HCT116 (cell line): ENCODE measurements at places on chromosomes 6 and 20. TPM values are rescaled to one million over a fixed set of nuclear protein-coding genes. Genes with fewer than 3 reads are reported as not detected.

DNA sequence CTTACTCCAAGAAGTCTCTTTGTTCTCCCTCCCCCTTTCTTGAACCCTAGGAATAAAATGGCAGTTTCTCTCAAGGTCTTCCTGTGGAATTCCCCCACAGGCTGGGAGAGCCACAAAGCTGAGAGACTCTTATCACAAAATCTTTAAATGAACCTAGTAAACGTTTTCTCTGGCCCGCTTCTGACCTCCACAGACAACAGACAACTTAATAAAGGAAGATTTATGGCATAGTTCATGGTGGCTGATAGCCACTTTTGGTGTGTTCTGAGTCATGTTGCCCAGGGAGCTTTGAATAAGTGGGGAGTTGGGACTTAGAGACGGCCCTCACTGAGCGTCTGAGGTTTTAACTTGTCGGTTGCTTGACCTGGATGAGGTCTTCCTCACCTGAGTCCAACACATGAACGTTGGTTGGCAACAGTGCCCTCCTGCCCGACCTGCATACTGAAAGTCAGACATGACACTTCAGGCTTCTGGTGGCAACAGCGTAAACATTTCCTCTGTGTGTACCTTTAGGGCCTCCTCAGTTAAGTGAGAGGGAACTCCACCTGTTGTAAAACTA lies 124.1 kb downstream of the FOXO3 start:
- DNase-seq: no peak
- no peaks in the 10 kb centered on the region for H3K27me3 ChIP-seq
- no peaks in the 10 kb centered on the region for H3K36me3 ChIP-seq
- H3K27ac ChIP-seq: no peak overlapping the region

DNA sequence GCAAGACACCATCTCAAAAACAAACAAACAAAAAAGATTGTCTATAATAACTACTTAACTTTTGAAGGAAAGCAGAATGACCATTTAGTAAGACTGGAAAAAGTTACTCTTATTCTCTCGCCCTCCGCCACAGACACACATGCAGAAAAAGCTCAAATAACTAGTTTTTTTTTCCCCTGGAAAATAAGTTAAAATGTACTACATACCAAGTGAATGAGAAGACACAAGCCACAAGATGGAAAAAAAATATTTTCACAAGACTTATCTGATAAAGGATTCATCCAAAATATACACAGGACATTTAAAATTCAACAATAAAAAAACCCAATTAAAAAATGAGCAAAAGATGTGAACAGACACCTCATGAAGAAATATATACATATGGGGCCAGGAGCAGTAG lies 31.9 kb downstream of the NUDT3 start:
- DNase-seq: no peak
- no peaks in the 10 kb centered on the region for H3K36me3 ChIP-seq
- H3K4me3 ChIP-seq: no peak overlapping the region
- H3K4me1 ChIP-seq: peaks cover 15% of the 10 kb centered on the region
- no peak overlapping the region for H3K27ac ChIP-seq

GRCh38 chr6:44100088-44100550 lies 27.1 kb downstream of the MRPL14 start:
- DNase-seq: no peak
- peaks cover 10% of the 10 kb centered on the region; the same call in 1 of the 2 replicates for H3K36me3 ChIP-seq
- H3K4me3 ChIP-seq: no peak overlapping the region
- H3K27me3 ChIP-seq: no peaks in the 10 kb centered on the region
- H3K4me1 ChIP-seq: no peaks in the 10 kb centered on the region; the same call in 1 of the 2 replicates

DNA sequence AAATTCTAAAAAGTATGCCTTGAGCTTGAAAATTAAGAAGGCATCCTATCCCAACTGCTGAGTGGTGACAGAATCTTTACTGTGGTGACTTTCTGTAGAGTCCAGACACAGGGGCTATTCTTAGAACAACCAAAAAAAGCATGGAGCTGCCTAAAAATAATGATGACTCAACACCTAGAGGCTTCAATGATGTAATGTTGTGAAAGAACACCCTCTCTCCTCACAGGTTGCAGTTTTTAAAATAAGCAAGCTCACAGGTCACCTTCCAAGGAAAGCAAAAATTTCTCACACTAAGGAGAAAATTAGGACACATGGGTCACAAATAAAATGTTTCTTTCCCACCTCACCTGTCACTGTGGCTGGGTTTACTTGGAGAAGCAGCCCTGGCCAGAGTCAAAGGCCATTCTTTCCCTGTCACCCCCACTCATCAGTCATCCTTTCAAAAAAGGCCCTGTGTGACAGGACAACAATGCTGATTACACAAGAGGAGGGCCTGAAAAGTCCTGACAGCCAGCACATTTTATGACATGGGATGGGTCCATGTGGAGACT lies 53.5 kb downstream of the RCAN2 start:
- H3K27me3 ChIP-seq: no peaks in the 10 kb centered on the region
- DNase-seq: no peak
- H3K27ac ChIP-seq: no peak overlapping the region

DNA sequence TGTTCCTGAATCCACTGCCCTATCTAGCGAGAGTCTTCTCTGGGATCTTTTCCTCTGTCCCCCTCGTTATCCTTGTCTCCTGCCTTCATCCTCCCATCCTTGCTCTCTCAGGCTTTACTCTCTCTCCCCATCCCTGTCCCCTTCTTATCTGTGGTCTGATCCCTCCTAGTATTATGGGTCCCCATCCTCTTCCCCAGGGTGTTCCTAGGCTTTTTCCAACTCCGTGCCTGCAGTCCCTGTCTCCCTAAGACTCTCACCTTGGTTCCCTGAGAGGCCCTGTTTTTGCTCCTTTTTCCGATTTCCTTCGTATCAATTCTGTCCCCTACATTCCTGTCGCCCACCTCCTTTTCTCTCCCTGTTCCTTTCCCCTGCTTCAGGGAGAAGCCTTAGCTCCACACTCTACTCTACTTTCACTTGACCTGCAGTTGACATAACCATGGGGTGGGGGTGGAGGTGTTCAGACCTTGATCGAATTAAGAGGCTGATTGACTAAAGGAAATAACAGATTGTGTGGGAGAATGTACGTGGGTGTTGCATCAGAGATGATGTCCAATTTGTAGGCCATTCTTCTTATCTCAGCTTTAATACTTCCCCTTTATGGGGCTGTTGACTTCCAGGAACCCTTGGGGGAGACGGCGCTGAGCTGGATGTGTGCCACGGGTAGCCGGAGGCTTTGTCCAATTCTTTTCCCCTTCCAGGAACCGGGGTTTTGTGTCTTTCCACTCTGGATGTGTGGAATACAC lies 905 bp downstream of the PPARD start:
- H3K4me1 ChIP-seq: peaks cover 27% of the 10 kb centered on the region
- no peak for DNase-seq
- peaks cover 17% of the 10 kb centered on the region; the same call in 1 of the 2 replicates for H3K36me3 ChIP-seq
- peak overlapping the region; percentile 55; the same call in 1 of the 2 replicates for H3K27ac ChIP-seq

GRCh38 chr6:4655196-4656025 lies 120.8 kb upstream of the CDYL start:
- H3K36me3 ChIP-seq: no peaks in the 10 kb centered on the region
- H3K27me3 ChIP-seq: no peaks in the 10 kb centered on the region
- H3K4me1 ChIP-seq: no peaks in the 10 kb centered on the region
- no peak overlapping the region for H3K27ac ChIP-seq
- H3K4me3 ChIP-seq: no peak overlapping the region

GRCh38 chr6:6178795-6179194 lies 141.7 kb downstream of the F13A1 start:
- H3K4me1 ChIP-seq: no peaks in the 10 kb centered on the region
- H3K27ac ChIP-seq: no peak overlapping the region
- no peaks in the 10 kb centered on the region for H3K36me3 ChIP-seq
- H3K4me3 ChIP-seq: no peak overlapping the region

- no peaks in the 10 kb centered on the region for H3K4me1 ChIP-seq
- H3K4me3 ChIP-seq: no peak overlapping the region
- H3K27ac ChIP-seq: no peak overlapping the region
- no peaks in the 10 kb centered on the region for H3K36me3 ChIP-seq
- DNase-seq: no peak
- no peaks in the 10 kb centered on the region for H3K27me3 ChIP-seq
Observed at GRCh38 chr6:299104-299980, 7.1 kb downstream of the DUSP22 start.

GRCh38 chr6:46293641-46294316 lies 123.0 kb upstream of the ENPP5 start:
- H3K27ac ChIP-seq: no peak overlapping the region
- no peak overlapping the region for H3K4me3 ChIP-seq
- no peaks in the 10 kb centered on the region for H3K4me1 ChIP-seq
- DNase-seq: no peak

DNA sequence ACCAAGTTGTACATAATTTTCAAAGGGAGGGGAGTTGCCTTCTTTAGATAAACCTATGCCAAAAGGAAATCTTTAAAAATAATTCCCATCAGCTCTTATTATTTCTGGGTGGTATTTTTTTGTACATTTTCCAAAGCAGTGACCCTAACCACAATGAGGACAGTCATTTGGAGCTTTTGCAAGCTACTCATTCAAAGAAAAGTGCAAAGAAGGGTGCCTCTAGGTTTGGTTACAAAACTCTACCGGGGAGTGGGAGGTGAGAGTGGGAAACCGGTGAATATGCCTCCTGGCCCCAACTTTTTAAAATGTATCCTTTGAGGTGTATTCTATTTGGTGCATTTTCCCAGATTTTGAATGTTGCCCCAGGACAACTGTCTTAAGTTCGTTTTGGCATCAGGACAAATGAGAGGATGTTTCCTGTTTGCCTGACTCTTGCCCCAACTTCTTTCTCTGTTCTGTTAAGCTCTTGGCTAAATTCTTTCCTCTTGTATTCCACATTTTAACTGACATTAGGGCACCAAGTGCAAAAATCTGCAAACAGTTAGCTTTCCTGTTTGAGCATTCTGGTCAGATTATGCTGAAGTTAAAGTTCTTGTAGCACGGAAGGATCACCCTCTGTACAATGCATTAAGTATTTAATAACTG lies 78.9 kb downstream of the SLX4IP start:
- H3K27ac ChIP-seq: no peak overlapping the region
- H3K27me3 ChIP-seq: no peaks in the 10 kb centered on the region
- no peak overlapping the region for H3K4me3 ChIP-seq
- H3K36me3 ChIP-seq: no peaks in the 10 kb centered on the region

DNA sequence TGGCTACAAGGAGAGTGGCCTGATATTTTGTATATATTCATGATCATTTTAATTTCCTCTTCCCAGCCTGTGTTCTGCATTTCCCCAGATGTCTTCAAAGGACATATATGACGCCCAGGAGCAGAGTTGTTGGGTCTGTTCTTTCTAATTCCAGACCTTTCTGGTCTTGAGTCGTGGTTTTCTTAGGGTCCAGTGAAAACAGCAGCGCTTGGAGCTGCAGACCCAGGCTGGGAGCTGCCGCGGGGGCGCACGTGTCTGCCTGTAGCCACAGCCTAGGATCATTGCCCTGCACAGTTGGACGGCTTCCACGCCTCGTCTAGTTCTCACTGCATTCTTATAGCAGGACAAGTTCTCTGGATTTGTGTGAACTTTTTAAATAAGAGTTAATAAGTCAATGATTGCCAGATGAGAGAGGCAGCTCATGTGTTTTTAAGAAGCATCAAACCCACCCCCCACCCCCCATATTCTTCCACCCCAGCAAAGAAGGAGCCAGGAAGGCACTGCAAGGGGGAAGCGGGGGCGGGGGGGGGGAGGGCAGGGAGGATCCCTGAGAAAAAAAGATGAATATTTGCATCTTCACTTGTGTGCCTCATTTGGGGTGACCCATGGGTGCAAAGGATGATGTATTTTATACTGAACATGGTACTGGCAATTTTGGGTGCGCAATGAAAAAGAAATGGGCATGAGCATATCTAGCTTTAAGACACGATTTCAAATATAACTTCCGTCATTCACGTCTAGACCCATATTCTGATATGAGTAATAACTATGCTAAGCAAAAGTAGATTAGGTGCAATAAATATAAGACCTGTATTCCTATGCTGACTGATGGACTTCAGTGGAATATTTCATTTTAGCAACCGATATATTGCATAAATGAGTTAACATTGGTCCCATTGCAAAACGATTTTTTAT lies 160.0 kb downstream of the TBXT start:
- H3K27ac ChIP-seq: no peak overlapping the region
- no peaks in the 10 kb centered on the region for H3K36me3 ChIP-seq
- no peaks in the 10 kb centered on the region for H3K27me3 ChIP-seq
- H3K4me3 ChIP-seq: no peak overlapping the region
- no peak for DNase-seq

DNA sequence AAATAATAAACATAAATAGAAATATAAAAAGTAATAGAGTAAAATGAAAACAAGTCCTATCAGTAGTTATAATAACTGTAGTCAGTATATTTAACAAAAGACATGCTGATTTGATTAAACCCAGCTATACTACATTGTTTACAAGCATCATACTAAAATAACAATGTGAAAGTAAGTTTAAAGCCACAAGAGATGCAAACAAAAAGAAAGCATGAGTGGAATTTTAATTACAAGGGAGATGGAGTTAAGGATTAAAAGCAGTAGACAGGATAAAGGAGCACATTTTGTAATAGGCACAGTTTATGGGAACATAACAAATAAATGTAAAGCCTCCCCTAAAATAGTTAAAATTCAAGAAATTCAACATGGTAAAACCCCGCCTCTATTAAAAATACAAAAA lies 41.5 kb downstream of the SENP6 start:
- H3K4me3 ChIP-seq: no peak overlapping the region
- H3K36me3 ChIP-seq: peaks cover 17% of the 10 kb centered on the region; the same call in 1 of the 2 replicates
- H3K27me3 ChIP-seq: no peaks in the 10 kb centered on the region
- H3K4me1 ChIP-seq: no peaks in the 10 kb centered on the region

DNA sequence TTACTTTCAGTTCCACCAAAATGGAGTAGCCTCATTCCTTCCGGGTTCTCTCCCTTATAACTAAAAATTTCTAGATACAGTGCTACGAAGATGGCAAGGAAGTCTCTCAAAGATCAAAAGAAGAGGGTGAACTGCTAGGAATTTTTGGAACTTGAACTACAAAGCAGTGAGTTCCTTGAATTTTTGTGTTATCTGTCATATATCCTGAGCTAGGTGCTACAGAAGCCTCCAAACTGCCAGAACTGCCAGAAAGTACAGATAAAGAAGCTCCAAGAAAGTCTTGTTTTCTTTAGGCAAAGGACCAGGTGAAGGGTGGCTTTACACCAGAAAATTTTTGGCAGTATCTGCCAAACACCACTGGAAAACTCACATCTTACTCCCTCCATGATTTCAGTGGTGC lies 218.8 kb upstream of the FLRT3 start:
- no peaks in the 10 kb centered on the region for H3K27me3 ChIP-seq
- no peak for DNase-seq
- no peaks in the 10 kb centered on the region for H3K36me3 ChIP-seq
- H3K4me3 ChIP-seq: no peak overlapping the region
- no peak overlapping the region for H3K27ac ChIP-seq
- H3K4me1 ChIP-seq: no peaks in the 10 kb centered on the region

- H3K4me1 ChIP-seq: no peaks in the 10 kb centered on the region
- no peaks in the 10 kb centered on the region for H3K36me3 ChIP-seq
- no peak overlapping the region for H3K27ac ChIP-seq
Observed at GRCh38 chr20:33348136-33348937, 53.0 kb downstream of the CDK5RAP1 start.

Gene PLCB1
- 15.8 TPM for total RNA-seq

Gene ARMH2
- total RNA-seq: not detected

Gene TMEM200A
- 22.9 TPM for total RNA-seq

Gene CALHM4
- not detected for total RNA-seq

Gene HSF2
- 19.8 TPM for total RNA-seq
